ENCODE measurements at places on chromosomes 1 and 21.
A peak's percentile ranks its signal among the peaks of the same experiment; 100 is the strongest.

GRCh38 chr1:185526344-185527307 is 207.6 kb upstream of the HMCN1 start:
- DNase-seq, result no peak

- no peak for DNase-seq
Measured at GRCh38 chr1:204867203-204867602, 3.5 kb upstream of the NFASC start.

- no peak for DNase-seq
Measured at GRCh38 chr1:114490274-114490693, 20.7 kb downstream of the TRIM33 start.

GRCh38 chr1:183842795-183843144 is 37.9 kb downstream of the RGL1 start:
- DNase-seq, result no peak

DNA sequence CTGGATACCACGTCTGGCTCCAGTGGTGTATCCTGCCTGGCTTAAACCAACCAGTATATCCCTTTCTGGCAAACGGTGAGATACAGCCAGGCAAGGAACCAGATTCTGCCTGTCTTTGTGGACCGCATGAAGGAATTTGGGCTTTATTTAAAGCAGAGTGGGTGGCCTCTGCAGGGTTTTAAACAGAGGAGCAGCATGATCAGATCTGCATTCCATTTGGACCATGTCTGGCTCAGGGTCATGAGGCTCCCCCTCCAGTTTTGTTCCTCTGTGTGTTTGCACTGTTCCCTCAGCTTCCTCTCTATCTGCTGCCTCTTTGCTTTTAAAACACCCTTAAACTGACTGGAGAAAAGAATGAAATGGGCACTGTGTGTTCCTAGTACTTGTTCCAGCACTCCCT is 195.0 kb downstream of the GIPC2 start:
- DNase-seq, result no peak

GRCh38 chr1:161068306-161069234 is 1.1 kb downstream of the ARHGAP30 start:
- DNase-seq, result no peak

DNA sequence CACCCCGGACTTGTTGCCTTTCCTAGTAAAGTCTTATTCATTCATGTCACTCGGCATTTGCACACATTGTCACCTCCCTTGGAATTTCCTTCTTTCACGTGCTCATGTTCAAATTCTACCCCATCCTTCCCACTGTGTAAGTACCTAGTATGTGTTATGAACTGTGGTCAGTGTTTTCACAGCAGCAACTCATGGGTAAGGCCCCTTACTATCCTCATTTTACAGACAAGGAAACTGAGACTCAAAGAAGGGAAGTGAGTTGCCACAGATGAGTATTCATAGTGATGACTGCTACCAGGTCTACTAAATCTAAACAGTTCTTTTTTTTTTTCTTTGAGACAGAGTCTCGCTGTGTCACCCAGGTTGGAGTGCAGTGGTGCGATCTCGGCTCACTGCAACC is 10.5 kb downstream of the CITED4 start:
- DNase-seq, result no peak

DNA sequence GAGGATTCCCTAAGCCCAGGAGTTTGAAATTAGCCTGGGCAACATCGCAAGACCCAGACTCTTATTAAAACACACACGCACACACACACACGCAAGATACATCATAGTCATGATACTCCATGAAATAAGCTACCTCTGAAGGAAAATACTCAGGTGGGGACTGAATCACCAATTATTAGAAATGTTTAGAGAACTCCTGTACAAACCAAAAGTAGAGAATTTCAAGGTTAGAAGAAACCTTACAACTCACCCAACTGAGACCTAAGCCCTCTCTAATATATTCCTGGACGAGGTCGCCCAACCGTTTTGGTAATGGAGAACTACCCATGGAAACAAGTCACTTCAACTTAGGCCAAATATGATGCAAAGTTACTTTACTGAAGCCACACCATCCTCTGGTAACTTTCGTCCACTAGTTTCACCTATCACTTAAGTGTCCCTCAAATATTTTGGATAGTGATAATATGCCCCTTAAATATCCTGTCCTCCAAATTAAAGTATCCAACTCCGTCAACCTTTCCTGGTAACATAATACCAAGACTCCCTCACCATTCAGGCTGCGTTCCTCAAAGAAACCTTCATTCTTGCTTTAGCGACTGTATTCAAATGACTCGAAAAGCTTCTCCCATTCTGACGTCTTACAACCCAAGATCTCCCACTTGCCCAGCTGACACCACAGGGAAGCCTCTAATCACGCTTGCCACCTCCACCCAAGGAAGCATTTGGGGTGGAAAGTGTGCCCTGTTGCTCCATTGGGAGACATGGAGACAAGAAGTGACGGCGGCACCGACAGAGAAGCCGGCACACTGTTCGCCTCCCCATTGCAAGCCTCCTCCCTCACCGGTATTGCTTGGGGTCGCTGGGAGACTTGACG is 856 bp downstream of the NRDC start:
- DNase-seq, result peak; percentile 54

DNA sequence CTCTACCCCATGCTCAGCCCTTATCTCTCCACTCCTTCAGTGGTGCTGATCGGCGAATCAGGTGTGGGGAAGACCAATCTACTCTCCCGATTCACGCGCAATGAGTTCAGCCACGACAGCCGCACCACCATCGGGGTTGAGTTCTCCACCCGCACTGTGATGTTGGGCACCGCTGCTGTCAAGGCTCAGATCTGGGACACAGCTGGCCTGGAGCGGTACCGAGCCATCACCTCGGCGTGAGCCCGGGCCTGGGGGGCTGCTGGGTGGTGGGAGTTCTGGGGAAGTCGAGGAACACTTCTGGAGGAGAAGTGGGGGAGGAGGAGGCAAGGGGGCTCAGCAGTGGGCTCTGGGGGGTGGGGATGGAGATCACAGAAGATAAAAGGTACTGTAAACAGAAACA is 4.9 kb downstream of the RAB25 start:
- no peak for DNase-seq

GRCh38 chr1:17757426-17757825 is 2.3 kb downstream of the ACTL8 start:
- no peak for DNase-seq

DNA sequence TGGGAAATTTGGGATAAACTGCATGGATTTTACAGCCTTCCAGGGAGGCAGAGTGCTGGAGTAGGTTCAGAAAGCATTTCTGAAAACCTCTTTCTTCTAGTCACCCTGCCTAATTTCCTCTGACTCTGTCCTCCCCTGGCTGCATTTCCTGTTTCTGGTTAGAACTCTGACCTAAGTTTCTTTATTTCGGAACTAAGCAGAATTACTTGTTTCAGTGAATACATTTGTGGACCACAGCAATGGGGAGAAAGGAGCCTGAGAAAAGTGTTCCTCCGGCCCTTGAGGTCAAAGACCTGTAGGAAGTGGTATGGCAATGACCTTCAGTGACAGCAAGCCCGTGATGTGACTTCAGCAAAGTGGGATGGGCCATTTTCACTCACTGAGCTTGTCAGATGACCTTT is 173.4 kb upstream of the RUNX1 start:
- no peak for DNase-seq

- no peak for DNase-seq
Measured at GRCh38 chr1:64166629-64167028, 36.8 kb upstream of the UBE2U start.

DNA sequence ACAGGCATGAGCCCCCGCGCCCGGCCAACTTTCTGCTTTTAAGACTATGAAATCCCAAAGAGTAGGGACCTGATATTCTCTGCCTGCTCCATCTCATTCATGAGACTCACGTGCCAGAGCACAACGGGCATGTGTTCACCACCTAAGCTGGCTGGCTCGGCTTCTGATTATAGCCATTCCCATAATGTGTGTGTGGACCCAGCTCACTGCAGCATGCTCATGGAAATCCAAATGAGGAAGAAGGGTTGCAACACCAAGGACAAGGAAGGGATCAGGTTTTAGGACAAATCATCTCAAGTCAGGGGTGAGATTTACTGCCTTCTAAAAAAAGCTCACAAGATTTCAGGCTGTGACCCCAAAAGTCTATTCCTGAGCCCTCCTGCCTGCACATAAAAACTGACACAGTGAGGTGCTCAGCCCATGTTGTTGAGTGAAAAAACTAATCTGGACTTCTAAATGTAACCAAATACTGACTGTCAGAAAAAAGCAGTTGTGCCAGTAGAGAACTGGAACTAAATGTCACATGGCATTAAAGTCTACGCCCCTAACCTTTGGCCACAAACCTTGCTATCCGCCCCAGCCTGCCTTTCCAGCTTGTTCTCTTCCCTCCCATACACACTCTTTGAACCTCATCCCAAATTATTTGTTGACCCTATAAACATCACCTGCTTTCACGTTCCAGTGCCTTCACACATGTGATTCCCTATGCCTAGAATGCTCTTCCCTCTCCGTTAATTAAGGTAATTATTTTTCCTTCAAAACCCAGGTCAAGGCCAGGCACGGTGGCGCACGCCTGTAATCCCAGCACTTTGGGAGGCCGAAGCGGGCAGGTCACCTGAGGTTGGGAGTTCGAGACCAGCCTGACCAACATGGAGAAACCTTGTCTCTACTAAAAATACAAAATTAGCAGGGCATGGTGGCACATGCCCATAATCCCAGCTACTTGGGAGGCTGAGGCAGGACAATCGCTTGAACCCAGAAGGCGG is 9.1 kb upstream of the COA7 start:
- DNase-seq, result no peak

DNA sequence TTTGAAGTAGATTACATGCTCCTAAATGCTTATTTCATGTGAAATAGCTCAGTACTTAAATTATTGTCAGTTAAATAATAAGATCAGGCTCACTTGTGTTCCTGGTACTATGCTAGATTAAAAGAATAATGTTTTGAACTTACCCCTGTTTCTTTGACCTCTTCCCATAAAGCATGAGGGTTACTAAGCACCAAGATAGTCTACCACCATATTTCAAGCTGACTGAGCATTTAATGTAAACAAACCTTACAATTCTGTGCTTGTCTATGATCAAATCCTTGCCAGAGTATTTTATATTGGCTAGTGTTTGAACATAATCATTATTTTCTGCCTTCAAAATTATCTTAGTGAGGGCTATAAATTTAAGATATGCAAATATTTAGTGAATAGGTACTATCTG is 98.1 kb downstream of the LHX9 start:
- no peak for DNase-seq
